Spleen (tissue), 13 donors: ENCODE measurements at places on chromosomes 7 and 10.
A peak's percentile ranks its signal among the peaks of the same experiment; 100 is the strongest.

DNA sequence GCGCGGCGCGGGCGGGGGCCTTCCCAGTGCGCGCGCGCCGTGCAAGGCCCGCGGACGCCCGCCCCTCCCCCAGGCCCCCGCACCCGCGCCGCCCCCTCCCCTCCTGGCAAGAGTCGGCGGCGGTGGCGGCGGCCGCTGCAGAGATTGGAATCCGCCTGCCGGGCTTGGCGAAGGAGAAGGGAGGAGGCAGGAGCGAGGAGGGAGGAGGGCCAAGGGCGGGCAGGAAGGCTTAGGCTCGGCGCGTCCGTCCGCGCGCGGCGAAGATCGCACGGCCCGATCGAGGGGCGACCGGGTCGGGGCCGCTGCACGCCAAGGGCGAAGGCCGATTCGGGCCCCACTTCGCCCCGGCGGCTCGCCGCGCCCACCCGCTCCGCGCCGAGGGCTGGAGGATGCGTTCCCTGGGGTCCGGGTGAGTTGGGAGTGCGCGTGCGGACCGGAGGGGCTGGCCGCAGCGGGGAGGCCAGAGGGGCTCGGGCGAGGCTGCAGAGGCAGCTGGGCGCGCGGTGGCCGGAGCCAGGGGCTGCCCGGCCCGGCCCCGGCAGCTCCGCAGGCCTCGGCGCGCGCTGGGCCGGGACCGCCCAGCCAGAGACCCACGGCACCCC, at the start of gene BMPR1A:
Gene BMPR1A (plus strand): TSS at position 109 of the 602 bp plus-strand sequence. CDS start 119,400 bp downstream, outside the sequence.
- no peak for DNase-seq

DNA sequence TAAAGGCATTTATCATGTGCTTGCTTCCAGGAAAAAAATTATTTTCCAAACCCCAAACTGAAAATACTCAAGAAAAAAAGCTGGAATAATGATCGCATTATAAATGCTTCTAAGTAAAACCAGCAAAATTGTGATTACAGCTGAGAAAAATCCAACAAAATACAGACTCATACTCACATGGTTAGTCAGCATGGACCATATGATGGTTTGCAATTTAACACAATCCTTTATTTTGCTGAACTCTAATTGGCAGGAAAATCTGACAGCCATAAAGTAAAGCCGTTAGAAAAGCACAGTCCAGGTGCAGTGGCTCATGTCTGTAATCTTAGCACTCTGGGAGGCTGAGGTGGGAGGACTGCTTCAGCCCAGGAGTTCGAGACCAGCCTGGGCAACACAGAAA, 59.6 kb downstream of the BRI3 start:
- DNase-seq, result no peak

DNA sequence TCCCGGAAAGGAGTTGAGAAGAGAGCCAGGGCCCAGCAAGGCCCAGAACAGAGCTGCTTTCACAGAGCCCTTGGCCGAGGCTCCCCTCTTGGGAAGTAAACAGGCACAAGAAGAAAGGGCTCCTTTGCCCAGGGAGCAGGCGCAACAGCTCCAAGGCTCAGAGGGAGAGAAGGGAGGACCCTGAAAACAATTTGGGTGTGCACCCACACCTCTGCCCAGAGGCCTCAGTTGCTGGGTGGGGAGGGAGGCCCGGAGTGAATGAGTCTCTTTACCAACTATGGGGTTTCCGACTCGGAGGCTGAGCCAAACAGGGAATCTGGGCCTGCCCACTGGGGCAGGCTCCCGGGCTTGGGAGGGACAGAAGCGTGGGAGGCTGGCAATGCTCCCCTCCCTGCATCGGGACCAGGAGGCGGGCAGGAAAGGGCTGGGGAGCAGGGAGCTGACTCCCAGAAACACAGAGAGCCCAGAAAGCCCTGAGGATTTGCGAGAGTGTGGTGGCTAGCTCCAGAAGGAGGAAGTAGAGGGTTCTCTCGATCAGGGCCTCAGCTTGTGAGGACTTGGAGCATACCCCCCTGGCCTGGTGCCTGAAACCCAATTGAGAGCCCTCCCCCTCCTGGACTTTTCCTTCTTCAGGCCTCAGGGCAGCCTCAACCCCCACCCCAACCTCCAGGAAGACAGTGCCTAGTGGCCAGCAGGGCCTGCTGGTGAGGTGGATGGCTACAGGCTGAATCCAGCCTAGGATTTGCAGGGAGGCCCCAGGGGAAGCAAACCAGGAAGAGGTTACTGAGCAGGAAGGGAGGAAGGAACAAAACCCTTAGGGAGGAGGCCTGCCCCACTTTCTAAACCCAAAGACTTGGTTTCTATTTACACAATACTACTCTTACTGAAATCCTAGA, 6.2 kb downstream of the C10orf105 start:
- peak; percentile 83 for DNase-seq

DNA sequence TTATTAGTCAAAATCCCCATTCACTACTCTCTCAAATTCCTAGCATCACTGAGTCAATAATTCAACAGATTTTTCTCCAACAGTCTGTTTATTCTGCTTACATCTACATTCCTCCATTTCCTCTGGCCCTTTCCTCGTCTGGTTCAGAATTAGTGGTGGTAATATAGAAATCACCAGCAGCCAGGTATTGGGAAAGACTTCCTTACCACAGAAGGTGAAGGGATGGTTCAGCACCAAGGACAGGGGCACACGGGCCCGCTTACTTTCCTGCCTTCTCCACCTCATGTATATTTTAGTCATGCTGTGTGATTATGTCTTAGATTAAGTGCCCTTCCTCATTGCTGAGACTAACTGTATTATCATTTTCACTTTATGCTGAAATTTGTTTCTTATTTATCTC, 70.4 kb upstream of the APBB1IP start:
- DNase-seq, result no peak

DNA sequence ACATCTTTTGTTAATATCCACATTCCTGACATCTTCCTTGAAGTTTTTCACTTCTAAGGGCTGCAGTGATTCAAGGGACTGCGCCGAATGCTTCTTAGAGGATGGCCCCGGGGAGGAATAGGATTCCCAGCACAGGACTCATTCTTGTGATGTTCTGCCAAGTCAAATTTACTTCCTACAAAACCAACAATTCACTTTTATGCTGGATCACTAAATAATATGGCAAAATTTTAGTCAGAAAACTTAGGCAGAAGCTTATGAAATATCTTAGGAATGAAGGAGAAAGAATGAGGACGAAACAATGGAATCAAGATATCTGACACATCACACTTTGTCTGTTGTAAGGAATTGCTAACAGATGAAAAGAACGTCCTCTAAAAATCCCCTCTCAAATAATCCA, 151.5 kb downstream of the JAZF1 start:
- DNase-seq, result no peak

DNA sequence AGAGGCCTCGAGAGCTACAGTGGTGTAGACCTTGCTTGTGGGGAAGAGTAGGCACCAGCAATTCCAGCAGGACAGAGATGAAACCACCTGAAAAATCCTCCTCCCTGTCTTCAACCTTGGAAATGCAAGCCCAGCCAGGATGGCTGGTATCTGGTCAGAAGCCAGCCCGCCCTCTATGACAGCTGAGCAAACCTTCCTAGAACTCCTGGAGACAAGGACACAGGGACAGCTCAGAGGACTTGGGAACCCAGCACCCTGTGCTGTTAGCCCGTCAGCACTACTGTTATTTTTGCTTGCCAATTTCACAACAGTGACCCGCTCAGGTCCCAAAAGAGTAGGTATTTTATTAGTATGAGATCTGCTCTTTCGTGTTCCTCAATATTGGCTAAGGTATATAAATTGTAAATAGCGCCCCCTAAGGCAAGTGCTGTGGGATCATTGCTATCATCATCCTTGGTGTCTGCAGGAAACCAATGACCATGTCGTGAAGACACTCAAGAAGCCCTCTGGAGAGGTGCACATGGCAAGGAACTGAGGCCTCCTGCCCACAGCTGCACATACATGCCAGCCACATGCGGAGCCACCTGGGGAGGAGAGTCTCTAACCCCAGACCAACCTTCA, 156.5 kb upstream of the CHST15 start:
- DNase-seq, result no peak

DNA sequence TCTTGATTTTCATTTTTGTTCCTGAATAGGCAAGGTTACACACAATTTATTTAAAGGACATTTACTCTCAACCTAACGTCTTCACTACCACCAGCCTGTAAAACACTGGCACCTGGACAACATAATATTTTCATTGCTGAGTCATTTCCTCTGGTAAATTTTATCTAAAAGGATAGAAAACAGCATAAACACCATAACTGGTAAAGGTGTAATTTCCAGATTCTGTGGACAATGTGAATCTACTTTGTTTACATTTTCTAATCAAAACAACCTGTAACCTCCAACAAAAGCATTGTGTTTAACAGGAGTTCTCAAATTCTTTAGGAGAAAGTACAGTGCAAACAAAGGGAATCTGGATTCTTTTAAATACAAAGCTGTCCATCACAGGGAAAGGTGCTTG, 472.0 kb upstream of the AKR1E2 start:
- no peak for DNase-seq

DNA sequence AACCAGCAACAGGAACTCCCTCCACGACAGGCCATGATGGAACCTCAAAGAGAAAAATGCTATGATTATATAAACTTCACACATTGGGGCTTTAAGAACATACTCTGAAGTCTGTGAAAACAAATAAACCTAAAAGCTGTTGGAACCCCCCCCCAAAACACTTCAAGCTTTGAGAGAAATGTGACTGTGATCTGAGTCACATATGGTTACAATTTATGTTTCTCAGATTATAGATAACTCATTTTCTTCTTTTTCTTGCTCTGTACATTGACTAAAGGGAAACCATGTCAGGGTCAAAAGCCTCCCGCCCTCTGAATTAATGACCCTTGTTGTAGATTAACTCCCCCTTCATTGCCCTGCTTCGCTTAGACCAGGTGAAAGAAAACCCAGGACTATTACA, 15.8 kb downstream of the VOPP1 start:
- DNase-seq, result no peak

- DNase-seq, result no peak
These were observed 160.5 kb downstream of the GFRA1 start for GRCh38 chr10:116112232-116113231.

DNA sequence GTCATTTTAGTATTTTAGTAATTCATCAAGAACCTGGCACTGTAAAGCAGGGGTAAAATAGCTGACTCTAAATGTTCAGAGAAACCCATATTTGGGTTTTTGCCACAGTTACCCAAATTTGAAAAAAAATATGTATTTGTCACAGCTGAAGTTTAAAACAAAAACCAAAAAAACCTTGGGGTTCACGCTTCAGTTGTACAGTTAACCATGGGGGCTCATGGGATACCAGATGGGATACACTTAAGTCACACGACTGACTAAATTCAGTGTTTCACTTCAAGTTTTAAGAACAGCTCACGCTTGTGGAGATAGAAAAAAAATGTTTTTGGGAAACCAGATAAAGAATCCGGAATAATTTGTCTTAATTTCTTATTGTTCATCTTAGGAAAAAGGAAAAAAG, 2.1 kb downstream of the ARL3 start:
- no peak for DNase-seq

DNA sequence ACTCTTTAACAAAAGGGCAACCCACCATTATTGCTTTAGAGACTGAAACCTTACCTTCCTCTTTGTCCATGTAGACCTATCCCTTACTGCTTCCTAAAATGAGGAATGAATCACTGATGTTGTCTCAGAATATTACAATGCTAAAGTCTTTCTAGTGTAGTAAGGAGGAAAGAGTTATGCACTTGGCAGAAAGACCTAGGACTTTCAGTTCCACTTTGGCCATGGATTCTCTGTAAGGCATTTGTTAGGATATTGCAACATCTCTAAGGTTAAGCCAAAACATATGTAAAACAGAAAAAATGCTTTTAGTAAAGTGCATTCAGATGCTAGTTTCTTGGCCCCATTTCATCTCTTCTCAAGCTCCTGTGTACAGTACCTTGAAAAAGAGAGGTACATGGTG, 230.9 kb downstream of the PARD3 start:
- DNase-seq, result no peak

DNA sequence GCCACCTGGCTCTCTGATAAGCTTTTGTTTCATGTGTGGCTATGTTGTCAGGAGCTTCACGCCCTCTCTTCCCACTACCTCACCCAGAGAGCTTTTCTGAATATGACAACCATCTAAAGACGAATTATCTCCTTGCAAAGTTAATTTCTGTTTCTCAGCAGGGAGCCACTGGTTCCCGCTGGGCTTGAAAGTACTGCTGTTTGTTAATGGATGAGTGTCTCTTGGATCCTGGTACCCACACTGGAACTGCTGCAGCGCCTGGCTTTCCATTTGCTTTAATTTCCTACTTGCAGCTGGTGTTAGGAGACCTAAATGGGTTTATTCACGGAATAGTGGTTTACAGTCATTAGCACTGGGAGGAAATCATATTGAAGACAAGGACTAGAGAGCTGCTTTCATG, 267.9 kb upstream of the LRGUK start:
- DNase-seq, result no peak

DNA sequence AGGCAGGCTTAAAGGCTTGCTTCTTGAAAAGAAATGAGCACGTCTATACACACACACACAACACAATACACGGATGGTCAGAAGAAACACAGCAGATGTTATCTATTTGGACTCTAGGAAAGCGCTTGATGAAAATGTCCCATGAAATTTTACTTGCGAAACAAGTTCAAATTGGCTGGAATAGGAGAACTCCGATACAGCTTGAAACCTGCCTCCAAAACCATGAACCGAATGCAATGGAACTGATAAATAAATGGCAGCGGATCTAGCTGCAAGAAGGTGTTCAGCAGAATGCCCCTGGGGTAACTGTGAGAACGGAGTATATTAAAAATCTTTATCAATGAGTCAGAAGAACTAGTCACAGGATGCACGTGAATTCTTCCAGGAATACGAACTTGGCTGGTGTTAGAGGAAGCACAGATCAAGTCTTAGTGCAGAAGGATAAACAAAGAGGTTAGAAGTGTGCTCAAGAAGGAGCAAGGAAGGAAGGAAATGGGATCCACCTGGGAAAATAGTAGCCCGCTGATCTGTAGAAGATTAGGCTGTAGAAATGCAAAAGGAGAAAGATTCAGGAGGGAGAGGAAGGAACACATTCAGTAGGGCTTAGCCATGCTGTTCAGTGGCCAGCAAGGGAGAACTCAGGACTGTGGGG, 142.0 kb upstream of the PRKCQ start:
- no peak for DNase-seq

DNA sequence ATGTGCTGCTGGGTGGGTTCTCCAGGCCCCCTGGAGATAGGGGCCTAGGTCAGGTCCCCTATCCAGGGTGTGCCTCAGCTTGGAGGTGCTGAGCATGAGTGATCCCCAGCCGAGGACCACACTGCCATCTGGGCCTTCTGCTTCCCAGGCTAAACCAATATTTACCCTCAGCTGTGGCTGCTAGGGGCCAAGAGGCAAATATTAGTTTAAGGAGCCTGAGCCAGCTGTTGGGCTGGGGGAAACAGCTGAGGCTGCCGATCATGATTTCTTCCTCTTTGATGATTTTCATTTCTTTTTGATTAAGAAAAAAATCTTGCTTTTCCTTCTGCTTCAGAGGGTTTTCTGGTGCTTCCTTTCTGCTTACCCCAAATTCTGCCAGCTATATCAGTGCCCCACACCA, 83.4 kb downstream of the NEURL1 start:
- DNase-seq, result no peak

GRCh38 chr7:159062569-159062968, 82.1 kb downstream of the VIPR2 start:
- no peak for DNase-seq

- no peak for DNase-seq
These were observed 40.2 kb upstream of the ATXN7L1 start for GRCh38 chr7:105916603-105917002.

GRCh38 chr7:16611711-16612110, 33.8 kb downstream of the ANKMY2 start:
- no peak for DNase-seq
